ENCODE measurements at places on chromosomes 2 and 18.
A peak's percentile ranks its signal among the peaks of the same experiment; 100 is the strongest.

DNA sequence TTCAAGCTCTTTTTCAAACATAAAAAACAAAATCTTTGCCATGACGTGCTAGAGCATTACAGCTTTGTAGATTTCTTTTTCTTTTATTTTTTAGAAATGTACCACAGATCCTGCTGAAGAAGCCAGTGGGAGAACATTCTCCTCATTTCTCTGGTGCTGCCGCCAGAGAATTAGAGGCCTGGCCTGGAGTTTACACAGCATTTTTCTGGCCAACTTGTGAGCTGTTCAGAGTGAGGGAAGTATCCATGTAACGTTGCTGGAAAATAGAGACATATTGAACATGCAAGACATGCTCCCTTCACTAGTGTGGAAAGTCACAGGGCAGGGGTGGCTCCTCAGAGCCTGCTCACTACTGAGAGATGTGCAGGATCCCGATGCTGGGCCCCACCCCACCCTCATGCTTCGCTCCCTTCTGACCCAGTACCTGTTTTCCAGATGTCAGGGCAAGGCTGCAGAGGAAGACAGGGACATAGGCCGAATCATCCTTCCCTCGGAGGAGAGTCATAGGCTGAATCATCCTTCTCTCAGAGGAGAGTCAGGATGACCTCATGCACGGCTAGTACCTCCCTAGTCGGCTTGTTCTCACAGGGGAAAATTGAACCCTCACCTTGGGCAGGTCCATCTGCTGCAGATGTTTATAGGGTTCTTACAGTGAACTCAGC is 298.5 kb downstream of the INSIG2 start:
- no peak for DNase-seq

DNA sequence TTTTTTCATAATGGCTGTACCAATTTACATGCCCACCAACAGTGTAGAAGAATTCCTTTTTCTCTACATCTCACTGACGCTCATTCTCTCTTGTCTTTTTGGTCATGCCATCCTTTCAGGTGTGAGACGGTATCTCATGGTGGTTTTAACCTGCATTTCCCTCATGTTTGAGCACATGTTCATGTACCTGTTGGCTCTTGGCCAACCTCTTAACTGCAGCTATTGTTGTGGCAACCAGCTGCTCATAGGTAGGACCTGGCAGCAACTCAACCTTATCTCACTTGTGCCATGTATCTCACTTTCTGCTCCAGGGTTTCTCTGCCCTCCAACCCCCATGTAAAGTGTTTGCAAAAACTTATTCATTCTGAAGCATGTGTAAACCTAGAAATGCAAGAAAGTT is 167.5 kb downstream of the UPP2 start:
- DNase-seq = no peak

DNA sequence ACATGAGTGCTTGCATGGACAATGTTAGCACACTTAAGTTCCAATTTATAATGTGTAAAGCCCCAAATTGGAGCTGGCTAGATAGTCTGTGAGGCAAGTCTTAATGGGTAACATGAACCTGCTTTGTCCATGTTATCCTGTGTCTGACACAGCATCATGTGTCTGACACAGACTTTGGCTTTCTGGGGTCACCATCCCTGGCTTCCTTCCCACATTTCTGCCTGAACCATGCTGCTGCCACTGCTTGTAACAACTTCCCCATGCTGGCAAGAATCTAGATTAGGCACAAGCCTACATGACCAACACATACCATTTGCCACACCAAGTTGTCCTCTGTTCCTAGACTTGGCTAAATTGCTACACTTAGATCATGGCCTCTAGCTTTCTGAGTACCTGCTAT is 49.8 kb upstream of the ZBTB7C start:
- no peak for DNase-seq

- no peak for DNase-seq
Observed at GRCh38 chr2:223442847-223443246, 159.3 kb downstream of the SCG2 start.

- no peak for DNase-seq
Observed at GRCh38 chr2:19723021-19723420, 178.8 kb downstream of the TTC32 start.

DNA sequence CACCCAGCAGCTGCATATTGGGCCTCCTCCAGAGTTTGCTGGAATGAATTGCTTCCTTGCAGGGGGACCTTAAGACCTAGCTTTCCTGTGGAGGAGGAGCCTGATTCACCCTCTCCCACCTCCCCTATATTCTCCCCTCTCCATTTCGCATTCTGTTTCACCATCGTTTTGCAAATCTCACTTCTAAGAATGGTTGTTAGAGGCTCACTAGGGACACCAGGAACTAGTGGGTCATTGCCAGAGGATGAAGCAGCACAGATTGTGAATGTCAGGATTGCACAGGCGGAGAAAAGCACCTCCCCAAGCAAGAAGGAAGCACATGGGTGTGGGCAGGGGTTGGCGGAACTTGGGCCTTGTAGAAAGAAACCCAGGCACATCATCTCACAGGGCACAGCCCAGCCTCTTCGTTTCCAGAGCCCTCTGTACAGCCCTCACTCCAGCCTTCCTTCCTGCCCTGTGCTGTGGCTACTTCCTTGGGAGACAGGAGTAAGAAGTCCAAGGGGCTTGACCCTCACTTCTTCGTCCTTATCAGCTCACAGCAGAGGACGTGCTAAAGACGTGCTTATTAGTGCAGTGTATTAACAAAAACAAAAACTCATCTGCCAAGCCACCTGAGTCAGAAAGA is 63.4 kb downstream of the TACR1 start:
- DNase-seq = no peak

DNA sequence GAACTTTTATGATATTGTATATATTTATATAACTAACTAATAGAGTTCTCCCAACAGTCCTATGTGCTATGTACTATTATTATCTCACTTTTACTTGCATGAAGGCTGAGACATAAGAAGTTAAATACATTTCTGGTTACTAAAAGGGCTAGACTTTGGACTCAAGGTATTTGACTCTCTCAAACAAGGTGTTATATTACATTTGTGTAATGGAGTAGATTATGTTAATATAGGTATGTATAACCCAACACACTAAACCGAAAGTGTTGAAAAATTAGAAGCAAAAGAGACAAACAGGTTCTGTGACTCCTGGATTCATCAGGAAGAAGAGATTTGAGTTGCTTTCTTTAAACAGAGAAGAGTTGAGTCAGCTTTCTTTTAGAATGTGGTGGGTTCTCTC is 733.6 kb upstream of the ZEB2 start:
- DNase-seq = no peak

DNA sequence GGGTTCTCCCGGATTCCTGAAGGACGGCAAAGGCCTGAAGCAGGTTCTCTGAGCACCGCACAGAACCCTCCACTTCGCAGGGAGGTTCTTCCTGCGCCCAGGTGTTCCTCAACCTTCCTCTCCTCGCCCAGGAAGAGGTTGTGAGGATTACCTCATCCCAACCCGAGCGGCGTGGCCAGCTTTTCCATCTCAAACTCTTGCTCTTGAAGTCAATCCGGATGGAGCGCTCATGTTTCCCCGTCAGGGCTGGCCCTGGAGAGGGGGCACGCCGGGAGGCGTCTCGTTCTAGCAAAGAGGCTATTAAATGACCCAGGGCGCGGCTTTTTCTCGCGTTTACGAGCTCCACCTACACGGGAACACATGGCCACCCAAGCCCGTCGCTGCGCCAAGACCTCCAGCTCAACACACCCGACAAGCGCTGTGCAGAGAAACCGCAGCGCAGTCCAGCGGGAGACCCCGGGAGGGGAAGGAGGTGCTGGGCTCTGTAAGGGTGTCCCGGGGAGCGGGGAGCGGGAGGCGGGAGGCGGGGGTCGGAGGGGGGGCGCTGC is 540 bp upstream of the RAB10 start:
- DNase-seq = peak; percentile 46

DNA sequence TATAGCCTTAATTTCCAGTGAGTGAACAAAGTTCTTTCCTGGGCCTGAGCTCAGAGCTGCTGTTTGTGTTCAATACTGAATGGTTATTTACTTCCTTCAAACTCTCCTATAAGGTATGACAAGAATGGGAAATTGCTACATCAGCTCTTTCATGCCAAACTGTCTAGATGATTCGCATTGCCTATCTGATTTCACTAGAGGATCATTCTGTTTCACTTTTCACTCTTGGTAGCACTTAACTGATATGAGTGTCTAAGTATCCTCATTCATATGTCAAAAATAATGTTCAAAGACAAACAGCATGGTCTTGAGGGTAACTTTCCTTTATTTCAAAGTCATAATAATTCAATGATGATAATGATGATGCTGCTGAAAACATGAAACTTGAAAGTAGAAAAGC is 32.9 kb upstream of the SCG2 start:
- DNase-seq = no peak

Data from AG09319 (cell line).